G401 (cell line): ENCODE measurements at places on chromosomes 12 and 14. TPM values are rescaled to one million over a fixed set of nuclear protein-coding genes. Genes with fewer than 3 reads are reported as not detected.

DNA sequence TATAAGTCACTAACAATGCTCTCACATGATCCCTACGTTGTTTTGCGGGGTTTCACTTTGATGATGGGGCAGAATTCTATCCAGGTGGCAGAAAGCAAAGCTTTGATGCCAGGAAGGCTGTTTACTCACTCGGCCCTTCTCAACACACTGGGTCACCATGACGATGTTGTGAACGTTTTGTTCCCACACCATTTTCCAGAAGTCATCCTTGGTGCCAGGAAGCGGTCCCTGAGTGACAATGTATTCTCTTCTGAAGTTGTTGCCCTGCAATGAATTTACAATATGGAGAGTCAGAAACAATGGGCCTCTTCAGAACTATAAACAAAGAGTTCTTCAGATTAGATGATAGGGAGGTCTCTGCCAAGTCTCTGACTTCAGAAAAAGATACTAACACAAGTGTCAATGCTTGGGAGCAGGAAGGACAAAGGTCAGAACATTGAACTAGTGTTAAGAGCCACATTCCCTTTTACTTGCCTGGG lies 101.3 kb downstream of the PTPRB start:
- DNase-seq: no peak

DNA sequence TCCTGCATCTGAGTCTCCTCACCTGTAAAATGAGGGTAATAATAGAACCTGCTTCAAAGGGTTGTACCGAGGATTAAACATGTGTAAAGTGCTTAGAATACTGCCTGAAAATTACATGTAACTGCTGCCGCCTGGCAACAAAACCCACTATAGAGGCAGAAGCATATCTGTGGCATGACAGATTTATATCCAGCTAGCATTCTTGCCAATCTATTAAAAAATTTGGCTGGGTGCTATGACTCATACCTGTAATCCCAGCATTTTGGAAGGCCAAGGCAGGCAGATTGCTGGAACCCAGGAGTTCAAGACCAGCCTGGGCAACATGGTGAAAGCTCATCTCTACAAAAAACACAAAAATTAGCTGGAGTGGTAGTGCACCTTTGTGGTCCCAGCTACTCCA lies 16.4 kb upstream of the KSR2 start:
- DNase-seq: no peak

- no peak for DNase-seq
Measured at GRCh38 chr12:75859868-75860267, 171.7 kb downstream of the PHLDA1 start.

DNA sequence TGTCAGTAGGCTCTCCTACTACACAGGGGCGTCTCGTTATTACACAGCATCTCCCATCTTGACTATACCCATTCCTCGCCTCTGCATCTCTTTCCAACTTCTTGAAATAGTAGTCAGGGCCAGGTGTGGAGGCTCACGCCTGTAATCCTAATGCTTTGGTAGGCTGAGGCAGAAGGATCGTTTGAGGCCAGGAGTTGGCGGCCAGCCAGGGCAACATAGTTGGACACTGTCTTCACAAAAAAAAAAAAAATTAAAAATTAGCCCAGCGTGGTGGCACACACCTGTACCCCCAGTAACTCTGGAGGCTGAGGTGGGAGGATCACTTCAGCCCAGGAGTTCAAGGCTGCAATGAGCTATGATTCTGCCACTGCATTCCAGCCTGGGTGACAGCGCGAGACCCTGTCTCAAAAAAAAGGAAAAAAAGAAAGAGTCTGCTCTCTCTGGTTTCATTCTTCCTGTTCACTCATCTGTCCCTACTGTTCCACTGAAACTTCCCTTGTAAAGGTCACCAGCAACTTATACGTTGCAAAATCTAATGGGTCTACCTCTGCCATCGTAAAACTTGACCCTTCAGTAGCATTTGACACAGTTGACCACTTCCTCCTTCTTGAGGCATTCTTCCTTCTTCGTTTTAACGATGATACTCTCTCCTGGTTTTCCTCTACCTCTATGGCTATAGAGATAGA lies 41.0 kb upstream of the PTGR2 start:
- no peak for DNase-seq

GRCh38 chr12:121034616-121035305 lies 4.3 kb downstream of the OASL start:
- no peak for DNase-seq

DNA sequence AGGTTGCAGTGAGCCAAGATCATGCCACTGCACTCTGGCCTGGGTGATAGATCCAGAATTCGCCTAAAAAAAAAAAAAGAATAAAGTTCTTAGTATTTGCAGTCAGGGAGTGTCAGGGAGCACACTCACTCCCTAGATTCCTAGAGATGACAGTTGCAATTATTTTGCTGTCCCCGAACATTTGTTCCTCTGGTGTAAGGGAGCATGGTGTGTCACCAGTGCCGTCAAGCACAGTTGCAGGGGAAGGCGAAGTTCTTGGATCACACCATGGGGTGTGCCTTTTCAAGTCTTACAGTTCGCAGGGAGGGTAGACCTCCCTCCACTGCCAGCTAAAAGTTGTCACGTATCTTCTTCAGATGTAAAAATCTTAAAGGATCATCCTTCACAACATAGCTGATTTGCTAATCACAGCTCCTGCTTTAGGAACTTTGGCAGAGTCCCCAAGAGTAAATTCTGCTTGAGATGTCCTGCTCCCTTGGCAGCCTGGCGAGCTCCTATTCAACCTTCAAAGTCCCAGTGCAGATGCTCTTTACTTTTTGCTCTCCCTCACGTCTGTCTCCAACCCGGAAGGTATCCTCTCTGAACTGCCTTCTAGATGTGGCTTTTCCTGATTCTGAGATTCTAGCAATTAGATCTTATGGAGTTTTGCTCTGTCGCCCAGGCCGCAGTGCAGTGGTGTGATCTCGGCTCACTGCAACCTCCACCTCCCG lies 11.3 kb downstream of the ACACB start:
- no peak for DNase-seq

DNA sequence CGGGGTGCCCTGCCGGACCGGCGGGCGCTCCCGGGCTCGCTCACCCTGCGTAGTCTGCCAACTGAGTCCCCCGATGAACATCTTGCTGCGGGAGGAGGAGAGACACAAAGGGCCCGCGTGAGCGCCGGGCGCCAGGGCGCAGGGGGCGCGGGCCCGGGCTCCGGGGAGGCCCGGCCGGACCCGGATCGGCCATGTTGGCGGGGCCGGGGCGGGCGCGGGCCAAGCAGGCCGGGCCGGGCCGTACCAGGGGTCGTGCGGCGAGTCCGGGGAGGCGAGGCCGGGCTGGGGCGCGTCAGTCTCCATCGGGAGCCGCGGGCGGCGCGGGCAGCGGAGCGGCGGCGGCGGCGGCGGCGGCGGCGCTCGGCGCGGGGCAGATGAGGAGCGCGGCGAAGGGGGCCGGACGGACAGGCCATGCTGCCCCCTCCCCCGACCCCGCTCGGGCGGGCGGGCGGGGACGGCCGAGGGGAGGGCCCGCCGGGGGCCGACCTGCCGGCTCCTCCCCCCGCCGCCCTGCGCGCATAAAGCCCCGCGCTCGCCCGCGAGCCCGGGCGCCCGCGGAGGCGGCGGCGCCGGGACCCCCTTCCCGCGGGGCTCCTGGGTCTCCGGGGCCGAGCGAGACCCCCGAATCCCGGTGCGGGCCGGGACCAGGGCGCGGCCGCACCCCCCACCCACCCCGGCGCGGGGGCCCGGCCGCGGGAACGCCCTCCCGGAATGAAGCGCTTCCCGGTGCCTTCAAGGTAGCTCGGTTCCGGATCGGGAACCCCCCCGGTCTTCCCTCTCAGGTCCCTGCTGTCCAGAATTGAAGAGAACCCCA lies at the start of gene MSI1:
TSS of gene MSI1 (minus strand) at position 376 of the 814 bp plus-strand sequence. CDS start at position 303, 73 bp downstream.
- DNase-seq: no peak

- no peak for DNase-seq
Measured at GRCh38 chr12:115968211-115968610, 309.3 kb downstream of the MED13L start.

- DNase-seq: no peak
Measured at GRCh38 chr14:75649337-75649736, 11.3 kb downstream of the ERG28 start.

DNA sequence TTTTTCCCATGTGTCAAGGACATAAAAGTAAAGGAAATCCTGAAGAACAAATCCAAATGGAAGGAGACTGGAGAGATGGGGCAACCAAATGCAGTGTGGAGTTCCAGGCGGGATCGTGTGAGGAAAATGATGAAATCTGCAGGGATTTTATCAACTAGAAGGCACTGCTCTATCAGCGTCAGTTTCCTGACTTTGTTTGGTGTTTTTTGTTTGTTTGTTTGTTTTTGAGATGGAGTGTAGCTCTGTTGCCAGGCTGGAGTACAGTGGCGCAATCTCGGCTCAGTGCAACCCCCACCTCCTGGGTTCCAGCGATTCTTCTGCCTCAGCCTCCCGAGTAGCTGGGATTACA lies 43.3 kb upstream of the GPR132 start:
- no peak for DNase-seq

DNA sequence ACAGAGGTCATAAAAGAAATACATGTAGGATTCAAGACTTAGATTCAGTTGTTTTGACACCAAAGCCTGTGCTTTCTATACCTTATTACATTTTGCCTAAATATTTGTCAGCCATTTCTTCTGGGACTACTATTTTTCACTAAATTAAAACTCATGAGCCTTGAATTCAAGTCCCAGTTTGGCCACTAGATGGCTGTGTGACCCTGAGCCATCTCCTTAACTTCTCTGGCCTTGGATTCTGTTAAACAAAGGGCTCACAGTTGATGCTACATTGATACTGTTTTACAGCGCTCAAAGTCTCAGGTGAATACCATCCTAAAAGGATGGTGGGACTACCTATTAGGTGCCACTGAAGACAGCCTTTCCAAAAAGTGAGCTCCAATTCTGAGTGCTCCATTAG lies 39.6 kb upstream of the CCDC198 start:
- peak; percentile 52 for DNase-seq

GRCh38 chr12:101764051-101764792 lies 25.0 kb upstream of the SYCP3 start:
- DNase-seq: no peak

- no peak for DNase-seq
Measured at GRCh38 chr12:20722142-20722541, 27.0 kb downstream of the SLCO1C1 start.

DNA sequence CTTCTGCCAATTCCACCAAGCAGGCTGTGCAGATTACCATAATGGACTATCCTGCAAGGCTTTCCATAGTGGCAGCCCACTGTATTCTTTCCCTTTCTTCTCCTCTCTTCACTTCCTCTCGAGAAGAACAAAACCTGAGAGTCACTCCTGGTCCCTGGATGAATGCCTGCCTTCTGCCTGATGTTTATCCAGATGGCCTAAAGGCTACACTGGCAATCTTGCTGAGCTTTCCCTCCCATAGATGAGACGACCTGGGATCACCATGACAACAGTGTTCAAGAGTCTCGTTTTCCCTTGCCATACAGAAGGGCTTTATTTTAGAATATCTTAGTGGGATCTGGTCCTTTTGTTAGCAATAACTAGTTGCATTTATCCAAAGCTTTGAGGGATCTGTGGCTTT lies 142.3 kb downstream of the RTN1 start:
- DNase-seq: no peak

DNA sequence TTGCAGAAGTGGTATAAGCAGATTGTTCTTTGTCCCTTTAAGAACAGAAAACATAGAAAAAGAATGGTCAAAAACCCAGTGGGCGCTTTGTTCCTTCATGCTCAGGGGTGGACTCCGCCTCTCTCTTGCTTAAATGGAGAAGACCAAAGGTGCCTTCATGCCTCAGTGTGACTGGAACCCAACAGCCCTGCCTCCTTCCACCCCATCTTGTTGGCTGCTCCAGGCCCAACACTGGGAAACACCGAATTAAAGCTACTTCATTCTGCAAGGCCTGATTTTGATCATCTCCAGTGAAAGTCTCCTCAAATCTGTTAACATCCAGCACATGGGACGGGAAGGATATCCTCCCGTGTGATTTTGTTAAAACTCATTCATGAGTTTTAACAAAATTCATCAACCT lies 103.7 kb downstream of the BCL11B start:
- no peak for DNase-seq

- DNase-seq: no peak
Measured at GRCh38 chr12:47080725-47081502, 1.2 kb upstream of the AMIGO2 start.

DNA sequence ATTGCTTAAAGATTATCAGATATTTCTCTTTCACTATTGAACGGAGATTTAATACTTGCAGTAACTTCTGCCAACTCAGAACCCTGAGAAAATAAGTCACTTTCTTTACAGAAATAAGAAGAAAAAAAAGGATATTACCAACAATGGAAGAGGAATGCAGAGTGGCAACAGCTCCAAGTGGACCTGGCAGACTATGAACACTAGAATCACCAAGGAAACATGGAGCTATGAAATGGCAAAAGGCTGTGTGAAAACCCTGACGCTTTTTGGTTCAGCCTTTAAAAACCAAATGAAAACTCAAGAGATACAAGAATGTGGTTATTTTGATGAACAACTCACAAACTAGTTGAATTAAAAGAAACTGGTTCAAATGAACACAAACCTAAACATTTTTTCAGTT lies 17.7 kb downstream of the DTD2 start:
- no peak for DNase-seq

- no peak for DNase-seq
Measured at GRCh38 chr12:52821826-52822660, 8.1 kb upstream of the KRT4 start.

GRCh38 chr14:49549881-49550280 lies 36.3 kb downstream of the RPS29 start:
- DNase-seq: no peak

GRCh38 chr12:108732489-108733229 lies 1.3 kb upstream of the CORO1C start:
- peak; percentile 23 for DNase-seq

Gene LBHD2
- total RNA-seq: not detected in 2 replicates

Gene EIF2B1
- total RNA-seq: 48.8 and 91.2 TPM in 2 replicates

Gene TSPAN11
- total RNA-seq: not detected in 2 replicates

Gene MYBPC1
- not detected in 2 replicates for total RNA-seq

Gene SOAT2
- total RNA-seq: not detected in 2 replicates

Gene SDSL
- total RNA-seq: 18.5 and 32.0 TPM in 2 replicates

Gene OTOGL
- total RNA-seq: not detected in 2 replicates

Gene DDN
- 2.3 and 5.2 TPM in 2 replicates for total RNA-seq

Gene NYNRIN
- total RNA-seq: 19.7 and 24.1 TPM in 2 replicates

Gene FBRSL1
- 9.5 and 10.2 TPM in 2 replicates for total RNA-seq

Gene GUCY2C
- total RNA-seq: not detected in 2 replicates
